Stimulated activated CD8-positive, alpha-beta memory T cell treated with anti-CD3 and anti-CD28 coated beads, Interleukin-2, amount 100 ng/mL, for 1 hour (primary cell): ENCODE measurements at places on chromosomes 4 and X.

DNA sequence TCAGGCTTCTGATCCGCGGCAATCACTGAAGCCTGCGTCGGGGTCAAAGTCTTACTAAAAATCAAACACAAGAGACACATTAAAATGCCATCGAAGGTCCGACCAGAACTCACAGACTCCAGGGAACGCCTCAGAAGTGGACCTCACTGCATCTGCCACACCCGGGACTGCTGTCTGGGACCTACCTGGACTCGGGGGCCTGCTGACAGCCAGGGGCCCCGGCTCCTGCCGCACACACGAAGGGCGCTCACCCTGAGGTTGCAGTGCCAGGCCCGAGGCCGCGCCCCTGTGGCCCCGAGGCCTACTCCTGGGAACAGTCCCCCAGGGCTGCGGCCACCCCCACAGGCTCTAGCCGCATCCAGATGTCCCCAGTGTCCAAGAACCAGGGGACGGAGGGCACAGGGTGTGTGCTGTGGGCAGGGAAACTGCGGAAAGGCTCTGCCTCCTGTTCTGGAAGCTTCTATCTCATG is 7.4 kb downstream of the CTBP1 start:
- no peak for DNase-seq

- DNase-seq = no peak
Measured at GRCh38 chr4:12873351-12873750, 610.8 kb downstream of the RAB28 start.

GRCh38 chr4:143148521-143148920 is 36.2 kb upstream of the USP38 start:
- no peak for DNase-seq

- no peak for DNase-seq
Measured at GRCh38 chrX:30858098-30858497, 31.0 kb downstream of the TAB3 start.

DNA sequence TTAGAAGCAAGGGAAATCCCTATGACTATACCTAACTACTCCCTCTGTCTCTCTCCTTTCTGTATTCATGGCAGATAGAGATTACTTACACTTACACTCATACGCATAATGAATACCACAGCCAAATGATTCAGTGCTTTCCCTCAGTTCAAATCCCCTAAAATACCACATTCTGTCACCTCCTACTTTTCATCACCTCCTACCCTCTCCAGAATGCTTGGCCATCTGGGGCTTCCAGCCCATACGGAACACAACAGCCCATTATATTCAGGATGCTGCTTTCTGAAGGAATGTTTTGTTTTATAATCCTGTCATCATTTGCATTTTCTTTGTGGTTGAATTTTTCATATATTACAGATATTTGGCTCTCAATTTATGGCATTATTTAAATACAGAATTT is 361.6 kb downstream of the GRIA2 start:
- DNase-seq = no peak

DNA sequence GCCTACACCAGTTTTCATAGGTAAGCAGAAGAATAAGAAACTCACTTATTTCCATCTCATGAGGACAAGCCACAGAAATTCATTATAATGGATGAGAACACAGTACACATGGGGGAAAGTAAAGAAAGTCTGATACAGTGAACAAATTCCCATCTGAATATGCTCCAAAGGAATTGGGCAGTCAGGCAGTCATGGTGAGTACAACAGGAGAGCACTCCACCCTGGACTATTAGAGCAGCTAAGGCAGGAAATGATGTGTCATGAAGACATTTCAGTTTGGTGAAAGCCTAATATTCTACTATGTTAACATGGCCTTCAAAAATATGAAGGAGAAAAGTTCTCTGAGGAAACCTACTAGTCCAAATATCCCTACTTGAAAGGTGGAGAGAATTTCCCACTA is 92.0 kb upstream of the PRDX4 start:
- DNase-seq = no peak

DNA sequence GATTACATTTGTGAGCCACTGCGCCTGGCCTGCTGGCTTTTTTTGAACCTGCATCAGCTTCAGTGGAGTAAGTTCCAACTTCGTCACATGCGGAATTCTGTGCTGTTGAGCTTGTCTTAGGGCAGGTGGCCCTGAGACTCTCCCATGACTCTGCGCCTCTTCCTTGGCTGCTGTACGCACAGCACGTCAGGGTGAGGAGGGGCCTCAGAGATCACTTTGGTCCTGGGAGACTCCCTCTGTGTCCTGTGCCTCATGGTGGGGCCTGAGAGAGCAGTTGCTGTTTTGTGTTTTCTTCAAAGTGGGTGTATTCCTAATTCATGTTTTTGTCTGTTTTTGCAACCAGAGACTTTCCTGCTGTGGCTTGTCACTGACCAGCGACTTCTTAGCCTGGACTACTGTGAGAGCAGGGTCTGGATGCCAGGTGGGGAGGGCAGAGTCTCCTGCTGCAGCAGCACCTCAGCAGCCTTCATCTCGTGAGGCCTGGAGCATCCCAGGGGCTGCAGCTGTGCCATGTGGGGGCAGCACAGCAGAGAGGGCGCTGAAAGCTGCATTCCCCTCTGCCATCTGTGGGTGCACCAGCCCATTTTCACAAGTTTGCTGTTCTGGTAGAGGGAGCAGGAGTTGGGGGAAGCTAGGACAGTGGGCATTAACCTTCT is 107.8 kb downstream of the TNIP2 start:
- DNase-seq = no peak

GRCh38 chr4:135434936-135435335 is 1233.3 kb upstream of the PABPC4L start:
- DNase-seq = no peak

GRCh38 chr4:61273233-61273632 is 73.1 kb downstream of the ADGRL3 start:
- DNase-seq = no peak

GRCh38 chrX:130084631-130085237 is 25.6 kb downstream of the ELF4 start:
- DNase-seq = no peak

DNA sequence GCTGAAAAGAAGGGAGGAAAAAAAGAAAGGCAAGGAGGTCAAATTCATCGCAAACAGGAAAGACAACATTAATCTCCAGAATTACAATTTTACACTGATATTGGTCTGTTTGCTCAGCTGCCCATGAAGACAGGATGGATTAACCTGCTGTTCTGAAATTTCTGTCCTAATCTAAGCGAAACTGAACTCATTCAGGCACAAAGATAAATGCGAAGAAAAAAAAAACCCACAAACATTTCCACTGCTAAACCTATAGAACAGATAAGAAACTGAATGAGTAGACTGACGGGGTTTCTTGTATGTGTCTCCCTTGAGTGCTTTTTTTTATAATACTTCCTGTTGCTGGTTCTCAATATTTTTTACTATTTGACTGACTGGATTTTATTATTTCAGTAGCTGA is 251.8 kb upstream of the FTHL17 start:
- no peak for DNase-seq

DNA sequence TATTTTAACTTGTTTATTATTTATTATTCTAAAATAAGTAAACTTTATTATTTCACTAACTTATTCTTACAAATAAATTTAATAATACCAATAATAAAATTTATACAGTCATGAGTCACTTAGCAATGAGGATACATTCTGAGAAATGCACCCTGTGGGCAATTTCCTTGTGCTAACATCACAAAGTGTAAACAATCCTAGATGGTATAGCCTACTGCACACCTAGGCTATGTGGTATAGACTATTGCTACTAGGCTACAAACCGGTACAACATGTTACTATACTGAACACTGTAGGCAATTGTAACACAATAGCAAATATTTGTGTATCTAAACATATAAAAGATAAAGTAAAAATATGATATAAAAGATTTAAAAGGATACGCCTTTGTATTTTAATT is 479.5 kb downstream of the EPHA5 start:
- DNase-seq = no peak

- DNase-seq = no peak
Measured at GRCh38 chrX:41543025-41543424, 95.9 kb downstream of the NYX start.

DNA sequence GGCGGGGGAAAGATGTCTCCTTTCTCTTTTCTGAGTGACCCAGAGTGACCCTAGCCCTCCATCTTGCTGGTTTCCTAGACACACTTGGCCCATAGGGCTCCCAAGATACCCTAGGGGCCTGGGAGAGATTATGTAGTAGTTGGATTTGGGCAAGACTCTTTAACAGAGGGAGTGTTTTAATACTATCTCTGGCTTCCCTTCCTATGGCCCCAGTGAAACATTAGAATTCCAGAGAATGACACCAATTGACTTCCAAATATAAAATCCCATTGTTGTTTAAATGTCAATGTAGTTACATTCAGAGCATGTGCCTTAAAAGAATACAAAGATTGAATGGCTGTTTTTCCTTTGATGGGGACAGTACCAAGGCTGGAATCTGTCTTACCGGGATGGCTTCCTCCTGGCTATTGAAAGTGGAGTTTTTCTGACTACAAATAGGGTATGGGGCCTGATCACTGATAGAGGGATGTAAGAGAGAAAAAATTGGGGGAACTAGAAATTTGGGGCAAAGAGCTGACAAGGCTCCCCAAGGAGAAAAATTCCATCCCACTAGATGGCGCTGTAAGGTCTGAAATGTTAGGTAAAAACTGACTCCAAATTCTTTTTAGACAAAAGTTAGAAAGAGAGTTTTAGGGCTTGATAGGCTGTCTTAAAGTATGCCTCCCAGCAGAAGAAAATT is 10.7 kb downstream of the TENT5D start:
- DNase-seq = no peak

DNA sequence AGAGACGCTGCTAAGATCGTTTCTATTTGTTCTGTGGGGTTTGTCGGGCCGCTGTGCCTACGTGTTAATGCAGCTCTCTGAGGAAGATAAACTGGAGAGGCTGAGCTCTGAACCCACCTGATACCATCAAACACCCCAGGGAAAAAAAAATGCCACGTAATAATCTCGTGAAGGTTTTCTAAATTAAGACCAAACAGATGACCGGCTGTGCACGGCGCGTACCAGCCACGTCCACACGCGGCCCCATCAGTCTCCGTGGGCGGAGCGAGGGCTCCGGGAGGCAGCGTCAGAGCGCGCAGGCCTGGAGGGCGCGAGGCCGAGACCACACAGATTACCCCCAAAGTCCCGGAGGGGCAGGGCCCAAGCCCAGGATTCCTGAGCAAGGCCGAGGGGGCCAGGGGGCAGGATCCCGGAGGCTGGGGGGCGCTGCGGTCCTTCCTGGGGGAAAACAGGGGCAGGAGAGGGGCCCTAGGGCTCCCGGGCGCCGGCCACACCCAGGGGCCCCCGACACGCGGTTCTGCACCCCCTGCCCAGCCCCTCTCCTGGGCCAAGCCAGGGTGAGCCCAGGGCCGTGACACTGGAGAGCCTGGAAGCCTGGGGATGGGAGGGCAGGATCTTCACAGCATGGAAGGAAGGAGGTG is 91.9 kb downstream of the FAM53A start:
- no peak for DNase-seq

- DNase-seq = no peak
Measured at GRCh38 chrX:72037601-72038000, 94.1 kb downstream of the RTL5 start.

GRCh38 chrX:20265726-20266681 is 705 bp downstream of the RPS6KA3 start:
- no peak for DNase-seq
